ENCODE measurements at places on chromosomes 16 and 17. TPM values are rescaled to one million over a fixed set of nuclear protein-coding genes. Genes with fewer than 3 reads are reported as not detected.

GRCh38 chr17:343211-343610 lies 9.4 kb downstream of the RPH3AL start:
- DNase-seq: no peak

- DNase-seq: no peak
Observed at GRCh38 chr16:9151074-9151473, 59.6 kb downstream of the HAPSTR1 start.

GRCh38 chr17:62611728-62612127 lies 15.7 kb upstream of the MRC2 start:
- DNase-seq: no peak

DNA sequence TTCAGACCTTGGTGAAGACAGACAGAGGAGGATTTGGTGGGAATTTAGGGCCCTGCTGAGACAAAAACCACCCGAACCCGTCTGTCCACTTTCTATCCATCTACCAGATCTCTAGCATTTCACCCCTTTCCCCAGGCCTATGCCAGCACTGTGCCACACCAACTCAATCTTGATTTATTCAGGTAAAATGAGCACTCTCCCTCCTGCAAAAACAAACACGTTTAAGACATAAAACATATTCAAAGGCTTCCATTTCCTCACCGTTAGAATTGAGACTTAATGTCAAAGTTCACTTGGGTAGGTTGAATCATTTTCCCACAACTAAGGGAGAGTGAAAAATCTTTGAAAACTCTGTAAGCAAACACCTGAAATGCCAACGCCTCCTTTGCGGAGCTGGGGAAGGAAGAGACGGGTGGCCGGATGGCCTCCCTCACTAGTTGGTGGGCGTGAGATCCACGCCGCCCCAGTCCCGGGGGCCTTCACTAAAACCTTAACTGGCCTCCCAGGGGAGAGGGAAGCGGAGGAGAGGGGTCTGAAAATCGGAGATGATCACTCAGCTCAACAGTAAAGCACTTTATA lies 862 bp downstream of the DCAKD start:
- DNase-seq: no peak

DNA sequence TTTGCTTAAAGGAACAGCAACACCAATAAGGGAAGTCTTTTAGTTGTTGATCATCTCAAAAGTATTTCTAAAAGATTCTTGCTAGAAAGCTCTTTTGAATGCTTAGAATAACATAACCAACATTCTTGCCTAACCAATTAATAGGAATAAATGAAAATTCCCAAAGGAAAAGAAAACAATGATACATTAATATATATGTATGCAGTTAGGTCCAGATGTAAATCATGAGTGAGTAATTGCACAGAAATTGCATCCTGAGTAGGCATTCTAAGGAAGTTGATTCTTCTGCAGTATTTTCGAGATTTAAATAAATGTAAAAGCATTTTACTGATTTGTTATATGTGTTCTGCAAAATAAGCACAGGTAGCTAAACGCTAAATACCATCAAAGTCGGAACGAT lies 22.1 kb downstream of the COX10 start:
- DNase-seq: no peak

Gene MYH2
- not detected for polyA plus RNA-seq

DNA sequence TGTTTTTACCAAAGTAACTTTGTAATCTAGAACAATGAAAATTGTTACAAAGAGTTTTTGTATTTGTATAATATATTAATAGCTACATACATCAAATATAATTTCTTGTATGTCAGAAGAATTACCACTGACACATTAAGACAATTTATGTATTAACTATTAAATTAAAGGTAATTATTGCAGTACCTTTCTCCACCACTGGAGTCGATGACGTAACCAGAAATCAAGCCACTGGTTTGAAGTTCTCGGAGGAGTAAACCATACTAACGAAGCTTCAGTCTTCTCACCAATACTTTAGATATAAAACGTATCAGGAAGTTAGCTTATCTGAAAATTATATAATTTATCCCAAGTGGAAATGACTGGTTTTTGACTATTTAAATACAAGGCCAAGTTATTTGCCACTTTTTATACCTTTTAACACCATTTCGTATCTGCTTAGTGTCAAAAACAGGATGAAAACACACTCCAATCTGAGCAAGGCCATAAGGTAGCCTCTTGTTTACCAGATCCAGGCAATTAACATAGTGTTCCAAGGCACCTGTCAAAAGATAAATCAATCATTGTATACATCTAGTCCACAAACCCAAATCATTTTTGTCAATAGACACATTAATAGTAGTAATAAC lies 4.3 kb downstream of the POLG2 start:
- no peak for DNase-seq

- DNase-seq: no peak
Observed at GRCh38 chr17:7882068-7882467, 6.5 kb upstream of the CHD3 start.
